ENCODE measurements at places on chromosomes 3 and 15. TPM values are rescaled to one million over a fixed set of nuclear protein-coding genes. Genes with fewer than 3 reads are reported as not detected.

Gene MDFIC2
- not detected for total RNA-seq

Gene FOXB1
- not detected for total RNA-seq

Gene HCLS1
- 0.15 TPM for total RNA-seq

Gene AGBL1
- not detected for total RNA-seq

Gene RETNLB
- not detected for total RNA-seq

Gene UROC1
- not detected for total RNA-seq

Gene DISP2
- 1.1 TPM for total RNA-seq

Gene ROBO2
- total RNA-seq, result not detected

Gene PDZRN3
- total RNA-seq, result not detected

Gene PLSCR4
- total RNA-seq, result 9.8 TPM

Gene SOX14
- not detected for total RNA-seq

Gene ROPN1
- total RNA-seq, result not detected

Gene IFT122
- 11.8 TPM for total RNA-seq

Gene HYKK
- total RNA-seq, result 5.8 TPM

Gene TGM4
- total RNA-seq, result 0.23 TPM

Gene RBP2
- not detected for total RNA-seq

Gene FEZF2
- total RNA-seq, result not detected

Gene PDCD10
- 54.4 TPM for total RNA-seq

Gene SNRK
- 4.1 TPM for total RNA-seq

Gene SLC9C1
- not detected for total RNA-seq

Gene CCR2
- total RNA-seq, result not detected

Gene MAGI1
- total RNA-seq, result 4.0 TPM

Gene CEMIP
- total RNA-seq, result 1.0 TPM

Gene PPP1R14D
- not detected for total RNA-seq

Gene CHL1
- not detected for total RNA-seq

Gene ZNF662
- total RNA-seq, result not detected

Gene ZNF619
- 2.0 TPM for total RNA-seq

Gene ACSBG1
- 0.16 TPM for total RNA-seq

Data from A549 treated with AZD2906 at 1 μM for 4 hours (cell line).